NCI-H2081 treated with DMSO at 0.1 percent for 48 hours (cell line): ENCODE measurements at places on chromosomes 2 and 18.

DNA sequence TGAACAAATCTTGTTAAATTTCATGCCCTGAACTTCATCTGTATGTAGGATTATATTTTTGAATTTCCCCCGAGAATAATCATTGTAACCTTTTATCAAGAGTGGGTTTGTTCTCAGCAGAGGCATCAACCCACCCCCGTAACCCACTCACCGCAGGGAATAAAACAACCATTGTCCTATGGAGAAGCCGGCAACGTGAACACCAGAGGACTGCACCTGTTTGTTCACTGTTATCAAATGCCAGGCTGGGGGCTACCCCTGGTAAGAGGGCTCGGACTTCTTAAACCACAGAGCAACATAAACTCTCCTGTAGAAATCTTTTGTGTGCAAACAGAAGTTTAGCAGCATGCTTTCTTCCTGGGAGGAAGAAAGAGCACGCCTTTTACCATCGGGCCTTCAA lies 610.4 kb downstream of the ERBB4 start:
- no peak for DNase-seq

GRCh38 chr2:22454826-22455485 lies 930.0 kb upstream of the KLHL29 start:
- no peak for DNase-seq

DNA sequence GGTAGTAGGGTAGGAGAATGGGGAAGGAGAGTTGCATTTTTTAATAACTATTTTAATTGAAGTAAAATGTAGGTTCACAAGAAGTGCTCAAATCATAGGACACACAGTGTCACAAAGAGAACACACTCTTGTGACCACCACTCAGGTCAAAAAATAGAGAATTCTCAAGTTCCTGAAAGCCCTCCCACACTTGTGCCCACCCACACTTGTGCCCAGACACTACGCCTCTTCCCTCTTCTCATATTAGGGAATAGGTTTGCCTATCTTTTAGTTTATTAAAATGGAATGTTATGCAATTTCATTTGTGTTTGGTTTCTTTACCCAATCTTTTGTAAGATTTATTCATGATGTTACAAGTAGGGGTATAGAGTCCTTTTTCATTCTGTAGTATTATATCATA lies 67.2 kb downstream of the UGGT1 start:
- DNase-seq: no peak

DNA sequence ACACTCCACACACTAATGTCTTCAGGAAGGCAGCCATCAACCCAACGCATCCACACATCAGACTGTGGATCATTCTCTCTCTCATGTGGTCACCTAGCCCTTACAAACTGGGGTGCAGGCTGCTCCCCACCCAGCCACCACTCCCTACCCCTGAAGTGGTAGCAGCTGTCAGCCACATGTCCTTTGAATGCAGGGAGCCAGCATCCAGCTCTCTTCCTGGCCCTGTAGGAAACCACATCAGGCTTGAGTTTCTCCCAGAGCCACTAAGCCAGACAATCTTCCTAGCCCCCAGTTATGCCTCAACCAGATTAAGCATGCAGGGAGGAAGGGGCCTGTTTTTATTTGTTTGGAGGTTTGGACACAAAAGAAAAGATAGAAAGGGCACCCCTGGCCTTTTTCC lies 52.8 kb upstream of the SPP2 start:
- no peak for DNase-seq

GRCh38 chr2:7093376-7093775 lies 176.2 kb downstream of the RNF144A start:
- no peak for DNase-seq

- DNase-seq: no peak
These were observed 709.0 kb upstream of the FAM98A start for GRCh38 chr2:34308140-34308539.

GRCh38 chr2:176710657-176711186 lies 441.5 kb downstream of the MTX2 start:
- no peak for DNase-seq

- DNase-seq: no peak
These were observed 7.0 kb upstream of the DRC1 start for GRCh38 chr2:26394694-26395093.

DNA sequence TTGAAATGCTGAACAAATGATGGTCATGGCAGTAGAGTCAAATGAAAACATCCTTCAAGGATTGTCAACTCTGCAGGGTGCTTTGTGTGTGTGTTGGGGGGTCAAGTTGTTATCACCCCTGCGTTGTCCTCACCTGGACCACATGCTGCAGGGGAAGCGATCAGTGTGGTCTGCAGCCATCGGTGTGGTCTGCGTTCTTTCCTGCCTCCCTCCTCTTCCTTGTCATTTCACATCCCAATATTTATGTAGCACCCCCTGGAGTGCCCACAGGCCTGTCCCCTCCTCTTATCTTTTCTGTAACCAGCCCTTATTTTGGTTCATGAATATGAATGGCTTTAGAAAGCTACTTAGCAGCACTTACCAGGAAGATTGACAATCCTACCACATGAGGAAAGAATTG lies 38.9 kb downstream of the UGP2 start:
- DNase-seq: no peak

- DNase-seq: no peak
These were observed 464.9 kb downstream of the CDH2 start for GRCh38 chr18:27712066-27712465.

DNA sequence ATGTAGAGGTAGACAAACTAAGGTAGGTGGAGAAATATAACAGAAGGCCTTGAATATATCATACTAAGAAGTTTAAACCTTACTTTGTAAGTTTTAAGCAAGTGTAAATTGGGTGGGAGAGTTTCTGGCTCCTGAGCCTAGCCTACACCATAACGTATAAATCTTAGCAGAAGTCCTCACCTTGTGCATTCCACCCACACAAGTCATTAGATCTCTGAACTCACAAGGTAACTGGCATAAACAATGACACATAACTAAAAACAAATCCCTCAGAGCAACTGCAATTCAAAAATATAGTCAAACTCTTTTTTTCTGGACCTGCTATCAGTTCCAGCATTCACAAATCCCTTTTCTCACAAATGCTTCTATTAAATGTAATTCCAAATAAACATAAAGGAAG lies 9.4 kb downstream of the REV1 start:
- DNase-seq: no peak

DNA sequence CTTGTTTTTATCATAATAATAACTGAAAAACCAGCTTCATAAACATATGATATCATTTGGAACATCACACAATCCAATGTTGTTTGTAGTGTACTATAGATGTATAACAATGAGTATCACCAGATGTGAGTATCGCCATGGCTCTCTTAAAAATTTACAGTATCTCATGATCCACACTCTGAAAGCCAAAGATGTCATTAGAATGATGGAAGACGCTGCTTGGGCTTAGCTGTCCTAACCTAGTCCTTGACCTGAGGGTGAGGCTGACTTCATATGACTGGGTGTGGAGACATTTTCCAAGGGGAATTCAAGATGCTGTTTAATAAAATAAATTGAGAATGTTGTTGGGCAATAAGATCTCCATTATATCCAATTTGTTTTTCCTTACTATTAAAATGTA lies 242.6 kb downstream of the RIT2 start:
- DNase-seq: no peak

- no peak for DNase-seq
These were observed 9.3 kb upstream of the NPAS2 start for GRCh38 chr2:100810603-100811145.

- DNase-seq: no peak
These were observed 19.1 kb downstream of the MAPRE2 start for GRCh38 chr18:35060122-35060815.

DNA sequence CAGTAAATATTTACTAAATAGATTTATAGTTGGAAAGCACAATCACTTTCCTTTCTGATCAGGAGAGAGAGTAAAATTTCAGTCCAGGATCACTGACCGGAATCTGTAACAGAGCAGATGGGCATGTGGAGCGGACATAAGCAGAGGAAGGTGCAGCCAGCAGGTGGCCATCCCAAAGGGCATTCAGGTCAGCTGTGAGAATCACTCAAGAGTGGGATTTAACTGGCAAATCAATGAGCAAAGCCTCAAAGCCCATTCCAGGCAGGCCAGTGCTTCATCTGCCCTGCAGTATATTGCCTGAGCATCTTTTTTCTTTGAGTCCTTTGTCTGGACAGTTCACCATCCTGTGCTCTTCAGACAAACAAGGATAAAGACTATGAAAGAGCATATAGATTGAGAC lies 166.4 kb upstream of the SLC14A2 start:
- DNase-seq: no peak

DNA sequence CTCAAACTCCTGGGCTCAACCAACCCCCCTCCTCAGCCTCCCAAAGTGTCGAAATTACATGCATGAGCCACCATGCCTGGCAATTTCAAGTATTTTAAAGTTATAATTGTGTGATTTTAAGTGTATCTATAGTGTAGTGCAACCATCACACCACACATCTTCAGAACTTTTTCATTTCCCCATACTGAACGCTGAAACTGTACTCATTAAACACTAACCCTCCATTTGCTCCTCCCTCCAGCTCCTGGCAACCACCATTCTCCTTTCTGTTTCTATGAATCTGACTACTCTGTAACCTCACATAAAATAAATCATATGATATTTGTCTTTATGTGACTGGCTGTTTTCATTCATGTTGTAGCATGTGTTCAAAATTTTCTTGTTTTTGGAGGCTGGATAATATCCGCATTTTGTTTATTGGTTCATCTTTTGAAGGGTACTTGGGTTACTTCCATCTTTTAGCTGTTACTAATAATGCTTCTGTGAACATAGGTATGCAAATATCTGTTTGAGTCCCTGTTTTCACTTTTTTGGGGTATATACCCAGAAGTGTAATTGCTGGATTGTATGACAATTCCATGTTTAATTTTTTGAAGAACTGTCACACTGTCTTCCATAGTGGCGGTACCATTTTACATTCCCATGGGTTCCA lies 188.2 kb downstream of the PLCL1 start:
- DNase-seq: no peak

GRCh38 chr2:227796045-227796711 lies 17.5 kb upstream of the CCL20 start:
- no peak for DNase-seq

- no peak for DNase-seq
These were observed 128.7 kb downstream of the TXNL1 start for GRCh38 chr18:56509656-56510055.

DNA sequence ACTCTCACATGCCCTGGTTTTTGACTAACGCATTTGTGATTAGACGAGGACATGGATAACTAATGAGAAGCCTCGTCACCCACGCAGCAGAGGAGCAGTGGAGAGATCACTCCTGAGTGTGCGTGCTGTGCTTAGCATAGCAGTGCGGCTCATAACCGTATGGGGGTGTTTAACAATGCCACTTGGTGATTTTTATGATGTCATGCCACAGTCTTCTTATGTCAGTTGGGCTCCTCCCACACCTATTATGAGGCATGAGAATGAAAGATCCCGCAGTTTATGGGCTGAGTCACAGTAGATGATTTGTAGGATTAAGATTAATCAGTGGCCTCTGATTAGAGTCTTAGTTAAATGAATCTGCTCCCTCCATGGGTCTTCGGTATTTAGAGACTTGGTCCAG lies 2.5 kb upstream of the SMIM21 start:
- DNase-seq: no peak

GRCh38 chr2:108623616-108624015 lies 89.3 kb downstream of the LIMS1 start:
- no peak for DNase-seq

GRCh38 chr2:85423525-85423924 lies 5.0 kb downstream of the SH2D6 start:
- no peak for DNase-seq

- DNase-seq: no peak
These were observed at the start of gene SLC40A1 for GRCh38 chr2:189580658-189581353. SLC40A1 (minus strand) TSS chr2:189580786; CDS start chr2:189580460, 326 bp downstream.

- no peak for DNase-seq
These were observed 17.2 kb downstream of the EPHA4 start for GRCh38 chr2:221554769-221555493.

- no peak for DNase-seq
These were observed 80.4 kb upstream of the RAPGEF4 start for GRCh38 chr2:172655091-172655837.

DNA sequence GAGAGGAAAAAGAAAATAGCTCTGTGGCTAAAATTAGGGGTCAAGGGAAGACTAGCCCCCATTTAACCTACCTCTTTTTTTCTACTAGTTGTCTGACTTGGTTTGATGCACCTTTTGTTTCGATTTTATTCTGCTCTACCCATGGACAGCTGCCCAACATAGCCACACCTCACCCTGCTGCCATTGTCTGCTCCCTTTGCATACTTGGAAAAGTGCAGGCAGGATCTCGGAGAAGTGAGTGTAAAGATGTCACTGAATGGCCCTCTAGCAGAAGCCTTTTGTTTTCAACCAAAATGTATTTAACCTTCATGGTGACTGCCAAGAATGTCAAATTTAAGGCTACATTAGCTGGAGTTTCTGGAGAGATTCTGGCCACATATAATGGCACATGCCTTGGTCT lies 62.9 kb downstream of the SETBP1 start:
- DNase-seq: no peak

- no peak for DNase-seq
These were observed 120.9 kb upstream of the SPATS2L start for GRCh38 chr2:200185628-200186000.

GRCh38 chr2:38742797-38743559 lies 8.2 kb downstream of the SRSF7 start:
- no peak for DNase-seq

- DNase-seq: no peak
These were observed 76.8 kb downstream of the ALPK2 start for GRCh38 chr18:58552057-58552461.

GRCh38 chr18:55268151-55268601 lies 308.9 kb upstream of the CCDC68 start:
- no peak for DNase-seq

DNA sequence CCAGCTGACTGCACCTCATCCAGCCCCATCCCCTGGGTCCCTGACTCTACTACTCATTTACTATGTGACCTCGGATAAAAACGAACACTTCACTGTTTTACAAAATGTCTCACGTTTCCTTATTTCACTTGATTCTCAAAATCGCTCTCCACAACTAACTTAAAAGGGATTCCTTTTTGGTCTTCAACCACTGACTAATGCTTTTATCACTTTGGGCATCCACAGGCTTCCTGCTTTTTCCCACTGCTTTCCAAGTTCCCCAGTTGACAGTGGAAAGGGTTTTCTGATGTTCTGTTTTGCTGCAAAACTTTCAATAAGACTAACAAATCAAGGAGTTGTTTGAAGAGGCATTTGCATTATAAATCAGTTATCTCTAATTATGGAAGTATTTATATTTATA lies 24.1 kb downstream of the EIF2AK3 start:
- DNase-seq: no peak

- no peak for DNase-seq
These were observed 112.5 kb upstream of the OTOS start for GRCh38 chr2:240252872-240253511.
